Stimulated activated naive CD4-positive, alpha-beta T cell (primary cell): ENCODE measurements at places on chromosomes 6 and 20.

DNA sequence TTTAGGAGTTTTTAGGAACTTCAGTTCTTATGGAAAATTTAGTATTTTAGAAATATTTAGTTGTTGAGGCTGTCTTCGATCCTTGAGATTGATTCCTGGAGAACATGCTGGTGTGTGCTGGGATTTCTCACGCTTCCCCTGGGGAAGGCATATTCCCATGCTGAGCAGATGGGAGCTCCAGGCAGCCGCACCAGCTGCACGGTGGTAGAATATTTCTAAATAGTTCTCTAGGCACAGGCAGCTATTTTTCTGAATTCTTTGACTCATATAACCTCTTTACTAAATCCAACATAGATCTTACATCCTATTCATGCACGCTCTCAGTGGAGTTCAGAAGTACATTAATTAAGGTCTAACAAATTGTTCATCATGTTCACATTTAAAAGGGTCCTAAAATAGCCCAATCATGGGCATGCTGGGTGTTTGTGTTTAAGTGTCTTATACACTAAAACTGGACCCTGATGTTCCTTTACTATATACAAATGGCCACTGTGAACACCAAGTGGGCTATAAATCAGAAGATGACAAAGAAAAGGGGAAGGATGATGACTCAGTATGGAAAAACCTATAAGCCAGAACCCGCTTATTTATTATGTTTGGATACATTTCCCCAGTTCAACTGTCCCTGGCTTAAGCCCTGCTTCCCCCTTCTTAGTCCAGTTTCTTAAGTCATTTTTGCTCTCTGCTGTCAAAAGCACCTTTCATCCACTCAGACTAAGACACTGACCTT, 138.5 kb downstream of the UST start:
- DNase-seq, result no peak

GRCh38 chr20:60136645-60137401, 178.6 kb downstream of the CDH26 start:
- no peak for DNase-seq

GRCh38 chr20:62618611-62619529, 23.4 kb upstream of the SLCO4A1 start:
- no peak for DNase-seq

GRCh38 chr6:151434369-151434768, 17.6 kb downstream of the RMND1 start:
- DNase-seq, result no peak

DNA sequence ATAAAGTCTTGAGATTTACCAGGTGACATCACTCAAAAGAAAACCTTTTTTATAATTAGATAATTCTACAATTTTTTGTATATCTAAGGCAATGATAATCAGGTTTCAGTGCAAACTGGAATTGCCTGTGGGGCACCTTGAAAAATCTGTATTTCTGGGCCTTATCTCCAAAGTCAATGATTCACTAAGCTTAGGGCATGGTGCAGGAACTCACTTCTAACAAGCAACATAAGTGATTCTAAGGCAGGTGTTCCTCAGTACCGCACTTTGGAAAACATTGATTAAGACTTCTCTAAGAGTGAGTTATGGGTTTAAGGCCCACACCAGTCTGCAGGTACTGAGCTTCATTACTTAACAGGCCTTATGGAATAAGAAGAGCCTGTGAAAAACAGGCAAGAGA, 115.3 kb downstream of the COL12A1 start:
- DNase-seq, result no peak

GRCh38 chr6:97850458-97851212, 567.6 kb upstream of the MMS22L start:
- no peak for DNase-seq

DNA sequence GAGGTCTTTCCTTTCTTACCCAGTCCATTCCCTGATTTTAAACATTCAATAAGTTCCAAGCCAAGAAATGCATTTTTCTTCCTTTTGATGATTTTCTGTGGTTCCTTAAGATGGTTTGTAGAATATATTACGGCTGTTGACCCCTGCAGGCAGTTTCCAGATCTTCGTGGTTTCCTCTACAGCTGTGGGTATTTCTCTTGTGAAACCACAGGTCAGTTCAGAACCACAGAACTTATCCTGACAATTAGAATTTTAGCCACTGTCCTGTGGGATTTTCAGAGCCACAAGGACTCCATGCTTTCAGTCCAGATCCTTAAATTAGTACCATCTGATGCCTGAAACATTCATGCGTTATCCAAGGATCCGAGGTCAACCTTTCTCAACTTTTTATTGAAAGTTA, 29.7 kb upstream of the EXOC2 start:
- no peak for DNase-seq

GRCh38 chr6:14305624-14306023, 188.1 kb downstream of the CD83 start:
- DNase-seq, result no peak

DNA sequence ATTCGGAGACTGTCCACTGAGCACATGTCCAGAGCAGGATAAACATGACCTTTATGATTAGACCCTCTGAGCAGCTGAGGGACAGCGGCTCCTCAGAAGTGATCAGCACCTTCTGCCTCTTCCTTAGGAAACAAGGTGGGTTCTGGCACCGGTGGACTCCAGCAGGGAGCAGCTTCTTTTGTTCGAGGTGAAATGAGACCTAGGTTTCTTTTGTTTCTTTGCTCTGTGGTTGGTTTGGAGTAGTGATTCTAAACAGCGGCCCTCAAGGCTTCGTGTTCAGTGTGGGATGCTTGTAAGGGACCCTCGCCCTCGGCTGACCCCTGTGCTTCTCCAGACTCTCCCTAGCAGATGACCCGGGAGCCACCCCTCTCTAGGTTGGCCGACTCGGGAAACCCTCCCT, 14.6 kb upstream of the FRMD1 start:
- no peak for DNase-seq

DNA sequence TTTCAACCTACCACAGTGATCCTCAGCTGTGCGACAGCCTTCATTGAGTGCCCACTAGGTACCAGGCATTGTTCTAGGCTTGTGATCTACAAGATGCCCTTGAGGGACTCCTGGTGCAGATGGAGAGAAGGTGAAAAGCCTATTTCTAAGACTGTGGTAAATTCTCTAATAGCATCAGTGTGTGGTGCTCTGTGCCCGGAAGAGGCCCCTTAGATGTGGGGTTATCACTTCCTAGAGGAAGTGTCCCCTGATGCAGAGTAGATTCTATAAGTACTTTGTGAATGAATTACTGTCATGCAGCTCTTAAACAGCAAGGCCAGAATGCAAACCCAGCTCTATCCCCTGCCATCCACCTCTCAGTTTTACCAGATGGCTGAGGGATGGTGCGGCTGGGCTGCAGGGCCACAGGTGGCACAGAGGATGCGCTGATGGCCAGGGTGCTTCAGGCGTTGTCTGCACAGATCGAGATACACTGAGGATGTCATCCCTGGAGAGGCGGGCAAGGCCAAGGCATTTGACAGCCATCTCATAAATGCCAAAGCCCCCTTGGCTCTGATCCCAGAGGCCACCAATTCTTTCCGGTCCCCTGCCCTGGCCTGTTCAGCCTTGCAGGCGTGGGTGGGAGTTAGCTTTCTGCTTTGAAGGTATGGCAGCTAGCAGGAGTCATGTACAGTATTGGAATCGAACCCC, 96.7 kb downstream of the TOX2 start:
- DNase-seq, result peak; percentile 46

- DNase-seq, result no peak
These were observed 75.8 kb downstream of the EFHC1 start for GRCh38 chr6:52495922-52496321.

GRCh38 chr6:32844839-32845383, 1.1 kb upstream of the PSMB8 start:
- no peak for DNase-seq

DNA sequence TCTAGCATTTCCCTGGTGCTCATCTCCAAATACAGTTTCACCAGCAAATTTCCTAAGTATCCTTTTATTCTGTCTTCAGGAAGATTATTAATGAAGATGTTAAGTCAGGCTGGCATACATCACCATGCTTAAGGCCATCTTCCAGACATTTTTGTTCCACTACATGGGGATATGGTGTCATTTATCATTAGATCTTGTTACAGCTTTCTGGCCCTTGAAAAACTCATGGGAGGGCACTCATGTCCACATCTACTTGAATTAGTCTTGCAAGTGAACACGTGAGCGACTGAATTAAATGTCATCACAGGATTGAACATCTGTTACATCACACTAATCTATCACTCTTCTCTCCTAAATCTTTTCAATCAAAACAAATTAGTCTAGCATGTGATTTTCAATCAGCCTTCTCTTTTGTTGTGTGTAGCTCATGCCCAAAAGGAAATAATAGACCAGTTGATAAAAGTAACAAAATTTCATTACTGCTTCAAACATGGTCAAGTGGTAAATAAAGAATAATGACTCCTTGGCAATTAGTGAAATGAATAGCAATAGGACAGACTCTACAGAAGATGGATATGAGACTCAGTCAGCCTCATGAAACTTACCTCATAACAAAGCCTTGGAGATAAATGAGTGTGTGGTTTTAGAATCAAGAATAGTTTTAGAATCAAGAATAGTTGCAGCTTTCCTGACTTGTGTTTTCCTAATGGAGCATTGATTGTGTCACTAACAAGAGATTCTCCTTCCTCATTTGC, 80.5 kb downstream of the MTFR2 start:
- DNase-seq, result no peak

DNA sequence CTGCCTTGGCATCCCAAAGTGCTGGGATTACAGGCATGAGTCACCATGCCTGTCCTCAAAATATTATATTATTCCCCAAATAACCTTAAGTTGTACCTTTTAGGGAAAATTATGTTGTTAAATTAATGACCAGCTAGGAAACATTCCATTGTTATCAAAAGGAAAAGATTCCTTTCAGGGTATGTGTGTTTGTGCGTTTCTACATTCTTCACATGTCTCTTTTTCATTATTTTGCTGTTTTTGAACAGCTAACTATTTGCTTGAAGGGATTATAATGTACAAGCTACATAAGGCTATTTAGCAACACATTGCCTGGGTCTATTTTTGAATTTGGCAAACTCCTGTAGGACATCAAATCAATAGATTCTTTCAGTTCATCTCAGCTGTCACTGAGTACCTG, 57.1 kb downstream of the GJA1 start:
- DNase-seq, result no peak

DNA sequence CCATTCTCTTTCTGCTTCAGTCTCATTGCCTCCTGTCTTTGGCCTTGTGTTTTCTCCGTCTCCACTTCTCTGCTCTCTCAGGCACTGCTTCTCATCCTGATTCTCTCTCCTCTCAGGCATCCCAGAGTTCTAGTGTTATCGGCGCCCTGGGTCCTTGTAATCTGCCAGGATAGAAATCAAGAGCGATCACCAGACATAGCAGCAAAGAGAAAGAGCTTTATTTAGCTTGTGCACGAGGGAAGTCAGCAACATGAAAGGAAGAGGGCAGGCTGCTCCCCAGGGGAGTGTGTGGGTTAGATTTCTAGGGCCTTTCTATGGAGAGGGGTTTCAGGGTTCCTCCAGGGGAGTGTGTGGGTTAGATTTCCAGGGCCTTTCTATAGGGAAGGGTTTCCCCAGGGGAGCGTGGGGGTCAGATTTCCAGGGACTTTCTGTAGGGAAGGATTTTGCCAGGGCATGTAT, 32.5 kb downstream of the SUN5 start:
- DNase-seq, result peak; percentile 62

- DNase-seq, result no peak
These were observed 32.2 kb downstream of the ATP9A start for GRCh38 chr20:51735728-51736600.

- no peak for DNase-seq
These were observed 215.3 kb upstream of the SSTR4 start for GRCh38 chr20:22819784-22820183.

DNA sequence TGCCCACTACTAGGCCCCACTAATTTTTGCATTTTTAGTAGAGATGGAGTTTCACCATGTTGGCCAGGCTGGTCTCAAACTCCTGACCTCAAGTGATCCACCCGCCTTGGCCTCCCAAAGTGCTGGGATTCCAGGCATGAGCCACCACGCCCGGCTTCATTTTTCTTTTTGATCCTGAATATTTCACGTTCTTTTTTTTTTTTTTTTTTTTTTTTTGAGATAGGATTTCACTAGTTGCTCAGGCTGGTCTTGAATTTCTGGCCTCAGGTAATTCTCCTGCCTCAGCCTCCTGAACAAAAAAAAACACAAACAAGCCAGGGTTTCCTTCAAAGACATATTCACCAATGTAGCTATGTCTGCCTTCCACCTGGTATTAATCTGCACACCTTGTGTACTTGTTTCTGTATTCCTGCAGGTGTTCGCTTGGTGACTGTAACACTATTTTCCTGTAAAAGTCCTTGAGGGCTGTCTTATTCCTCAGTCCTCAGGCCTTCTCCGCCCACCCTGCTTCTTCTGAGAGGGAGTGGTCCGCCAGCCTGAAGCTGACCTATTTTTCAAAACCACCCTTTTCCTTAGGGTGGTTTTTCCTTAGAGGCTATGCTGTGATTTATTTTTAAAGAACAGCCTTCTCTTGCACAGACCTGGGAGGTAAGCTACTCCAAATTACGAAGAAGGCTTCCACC, 36.1 kb upstream of the PNRC1 start:
- no peak for DNase-seq

GRCh38 chr6:72783666-72784065, 161.8 kb downstream of the KCNQ5 start:
- no peak for DNase-seq

DNA sequence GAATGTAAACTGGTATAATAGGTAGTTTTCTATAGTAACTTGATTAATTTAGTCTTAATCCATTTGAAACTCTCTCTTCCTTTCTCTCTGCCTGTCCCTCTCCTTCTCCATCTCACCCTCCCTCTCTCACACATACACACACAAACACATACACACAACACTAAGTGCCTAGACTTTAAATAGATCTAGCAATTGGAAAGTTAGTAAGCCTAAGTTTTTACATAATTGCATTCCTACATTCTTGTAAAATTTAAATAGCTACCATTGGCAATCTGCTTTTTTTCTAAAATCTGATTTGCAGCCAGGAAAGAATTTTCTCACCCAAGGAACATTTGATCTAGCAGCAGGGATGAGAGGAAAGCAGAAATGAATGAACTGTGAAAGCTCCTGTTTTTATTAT, 15.7 kb downstream of the GFRA4 start:
- no peak for DNase-seq

GRCh38 chr6:153947808-153948447, 91.1 kb upstream of the OPRM1 start:
- DNase-seq, result no peak

DNA sequence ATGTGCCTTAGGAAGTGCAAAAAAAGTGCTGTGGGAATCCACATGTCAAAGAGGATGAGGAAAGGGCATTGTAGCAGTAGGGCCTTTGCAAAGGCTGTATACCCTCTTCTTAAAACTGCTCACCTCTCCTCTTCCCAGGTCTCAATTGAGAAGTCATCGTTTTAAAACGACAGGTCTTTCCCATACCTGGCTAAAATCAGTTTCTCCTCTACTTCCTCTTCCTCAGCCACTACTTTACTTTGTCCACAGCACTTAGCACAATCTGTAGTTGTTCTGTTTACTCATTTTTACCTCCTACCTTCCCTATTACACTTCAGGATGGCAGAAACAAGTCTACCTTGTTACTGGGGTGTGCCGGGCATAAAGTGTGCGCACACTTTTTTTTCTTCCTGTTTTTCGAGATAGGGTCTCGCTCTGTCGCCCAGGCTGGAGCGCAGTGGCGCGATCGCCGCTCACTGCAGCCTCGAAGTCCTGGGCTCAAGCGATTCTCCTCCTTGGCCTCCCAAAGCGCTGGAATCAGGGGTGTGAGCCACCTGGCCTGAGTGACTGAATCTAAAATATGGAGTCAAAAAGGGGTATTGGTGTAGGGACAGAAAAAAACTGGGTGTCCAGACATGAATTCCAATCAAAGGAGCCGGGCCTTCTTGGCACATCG, 9.8 kb upstream of the ELOVL5 start:
- no peak for DNase-seq
